ENCODE measurements at places on chromosomes 12 and 14.

- no peak for DNase-seq
Measured at GRCh38 chr12:904010-904414, 45.5 kb downstream of the RAD52 start.

DNA sequence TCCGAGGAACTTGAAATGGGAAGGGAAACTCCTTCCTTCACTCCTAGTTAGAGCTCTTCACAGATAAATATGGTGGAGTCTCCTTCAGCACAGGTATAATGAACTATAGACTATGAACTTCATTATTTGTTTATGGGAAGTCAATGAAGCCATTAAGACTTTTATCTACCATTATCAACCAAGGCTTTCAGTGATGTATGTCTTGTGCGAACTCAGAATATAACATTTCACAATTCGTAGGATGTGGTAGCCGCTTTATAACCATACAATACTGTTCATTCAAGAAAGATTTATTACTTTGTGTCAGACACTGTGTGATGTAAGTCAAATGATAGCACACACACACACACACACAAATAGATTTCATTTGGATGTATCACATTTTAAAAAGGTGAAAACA, 24.8 kb upstream of the ETNK1 start:
- no peak for DNase-seq

DNA sequence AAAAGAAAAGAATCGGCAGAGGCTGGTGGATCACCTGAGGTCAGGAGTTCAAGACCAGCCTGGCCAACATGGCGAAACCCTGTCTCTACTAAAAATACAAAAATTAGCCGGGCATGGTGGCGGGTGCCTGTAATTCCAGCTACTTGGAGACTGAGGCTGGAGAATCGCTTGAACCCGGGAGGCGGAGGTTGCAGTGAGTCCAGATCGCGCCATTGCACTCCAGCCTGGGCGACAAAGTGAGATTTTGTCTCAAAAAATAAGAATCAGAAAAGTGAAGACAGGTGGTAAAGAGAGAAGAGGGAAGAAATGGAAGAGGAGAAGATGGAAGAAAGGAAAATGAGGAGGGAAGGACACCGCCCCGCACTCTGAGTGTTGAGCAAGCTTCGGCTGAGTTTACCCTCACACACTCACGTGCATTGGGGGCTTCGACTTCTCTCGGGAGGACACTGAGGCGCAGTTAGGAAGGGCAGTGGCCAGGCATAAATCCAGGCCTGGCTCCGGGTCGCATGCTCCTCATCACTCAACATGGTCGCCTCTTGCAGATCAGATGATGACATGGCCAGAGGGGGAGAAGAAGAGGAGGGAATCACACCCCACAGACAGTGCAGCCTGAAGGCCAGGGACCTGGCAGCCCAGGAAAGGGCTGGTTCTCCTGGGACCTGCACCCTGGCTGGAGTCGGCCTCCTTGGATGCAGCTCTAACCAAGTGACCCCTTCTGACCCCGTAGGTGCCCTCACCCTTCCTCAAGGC, 61.1 kb downstream of the PRMT8 start:
- no peak for DNase-seq

DNA sequence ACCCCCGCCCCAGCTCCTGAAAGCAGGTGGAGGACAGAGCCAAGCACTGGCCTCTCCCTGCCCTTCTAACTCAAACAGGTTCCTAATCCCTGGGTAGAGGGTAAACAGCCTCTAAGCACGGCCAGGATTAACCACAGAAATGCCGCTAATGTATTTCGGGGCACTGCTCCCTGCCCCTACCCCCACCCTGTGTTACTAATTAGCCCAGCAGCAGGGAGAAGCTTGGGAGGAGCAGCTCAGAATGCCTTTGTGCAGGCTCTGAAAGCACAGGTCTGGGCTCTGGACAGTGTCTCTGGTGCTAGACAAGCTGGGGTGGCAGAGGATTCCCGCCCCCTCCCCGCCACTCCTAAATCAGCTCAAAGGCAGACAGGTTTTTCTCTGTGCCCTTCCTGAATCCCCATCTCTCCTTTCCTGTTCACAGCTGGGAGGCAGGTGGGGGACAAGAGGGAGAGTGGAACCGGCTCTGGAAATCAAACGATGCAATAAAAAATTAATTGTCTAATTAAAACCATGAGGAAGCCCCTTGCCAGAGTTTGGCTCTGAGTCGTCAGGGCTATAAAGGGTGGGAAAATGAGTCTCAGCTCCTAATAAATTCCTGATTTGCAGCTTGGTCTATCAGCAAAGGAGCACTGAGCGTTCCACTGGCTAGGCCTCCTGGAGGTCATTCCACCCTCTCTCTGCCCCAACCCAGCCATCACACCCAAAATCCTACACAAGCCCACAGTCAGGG, 53.0 kb downstream of the SMUG1 start:
- DNase-seq, result no peak

Measured in activated effector memory CD4-positive, alpha-beta T cell treated with anti-CD3 and anti-CD28 coated beads, Interleukin-2, amount 50 U/mL, for 16 hours (primary cell).